CD4-positive, alpha-beta T cell treated with Interleukin-6 for 4 hours (primary cell): ENCODE measurements at places on chromosomes 5 and 9.

GRCh38 chr5:14105718-14106410 is 37.3 kb upstream of the TRIO start:
- no peak for DNase-seq

DNA sequence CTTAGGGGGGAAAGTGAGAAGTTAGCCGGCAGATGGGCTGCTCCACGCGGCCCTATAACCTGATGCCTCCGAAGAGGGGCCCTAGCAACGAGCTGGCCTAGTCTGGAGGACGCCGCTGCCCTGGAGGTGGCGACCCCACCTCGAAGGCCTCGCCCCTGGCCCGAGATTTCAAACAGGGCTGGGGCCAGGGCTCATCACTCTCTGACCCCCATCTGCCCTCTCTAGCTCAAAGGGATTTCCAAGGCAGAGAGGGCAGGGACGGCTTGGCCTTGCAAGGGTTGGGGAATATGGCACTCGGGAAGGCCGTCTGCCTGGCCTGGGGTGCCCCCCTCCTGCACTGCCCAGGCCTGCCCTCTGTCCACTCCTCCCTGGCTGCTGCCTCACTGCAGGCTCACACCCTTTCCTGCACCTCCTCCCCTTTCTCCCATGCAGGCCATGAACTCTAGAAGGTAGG is 25.5 kb upstream of the TIFAB start:
- no peak for DNase-seq

DNA sequence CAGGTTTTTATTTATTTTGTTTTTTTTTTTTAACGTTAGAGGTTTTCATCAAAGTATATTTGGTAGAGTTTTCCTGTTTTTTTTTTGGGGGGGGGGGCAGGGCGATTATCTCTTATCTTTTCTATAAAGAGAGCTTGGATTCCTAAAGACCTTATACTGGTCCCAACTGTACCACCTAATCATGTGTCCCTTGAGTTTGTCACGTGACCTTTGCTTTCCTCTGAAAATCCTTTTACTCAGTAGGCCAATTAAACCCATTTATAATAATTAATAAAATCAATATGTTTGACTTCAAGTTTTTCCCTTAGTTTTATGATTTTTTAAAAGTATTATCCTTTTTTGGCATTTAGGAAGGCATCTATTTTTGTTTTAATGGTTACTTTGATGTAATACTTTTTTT is 286.4 kb downstream of the AOPEP start:
- no peak for DNase-seq

DNA sequence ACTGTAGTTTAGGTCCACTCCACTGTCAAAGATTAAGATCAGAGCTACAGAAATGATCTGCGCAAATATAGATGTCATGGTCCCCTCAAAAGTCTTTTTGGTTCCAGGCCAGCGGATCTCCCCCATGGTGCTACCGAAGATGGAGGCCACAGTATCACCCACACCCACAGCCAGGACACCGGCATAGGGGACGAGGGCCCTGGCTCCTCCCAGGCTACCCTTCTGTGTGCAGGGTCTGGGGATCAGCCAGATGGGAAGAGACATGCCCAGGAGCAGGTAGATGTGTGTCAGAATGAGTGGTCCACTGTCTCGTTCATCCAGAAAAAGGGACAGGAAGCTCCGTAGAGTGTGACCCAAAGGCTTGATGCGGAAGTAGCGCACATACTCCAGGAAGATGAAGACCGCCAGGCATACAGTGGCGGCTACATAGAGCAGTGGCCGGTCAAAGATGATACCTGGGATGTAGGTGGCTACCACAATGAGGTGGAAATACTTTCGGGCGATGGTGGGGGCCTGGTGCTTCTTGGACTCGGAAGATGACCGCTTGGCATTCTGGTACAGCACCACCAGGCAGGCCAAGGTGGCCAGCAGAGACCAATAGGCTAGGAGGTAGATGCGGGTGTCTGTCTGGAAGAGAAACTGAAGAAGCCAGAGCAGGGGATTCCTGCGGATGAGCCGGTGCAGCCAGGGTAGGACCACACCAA is 1.5 kb downstream of the DOLK start:
- DNase-seq, result no peak

DNA sequence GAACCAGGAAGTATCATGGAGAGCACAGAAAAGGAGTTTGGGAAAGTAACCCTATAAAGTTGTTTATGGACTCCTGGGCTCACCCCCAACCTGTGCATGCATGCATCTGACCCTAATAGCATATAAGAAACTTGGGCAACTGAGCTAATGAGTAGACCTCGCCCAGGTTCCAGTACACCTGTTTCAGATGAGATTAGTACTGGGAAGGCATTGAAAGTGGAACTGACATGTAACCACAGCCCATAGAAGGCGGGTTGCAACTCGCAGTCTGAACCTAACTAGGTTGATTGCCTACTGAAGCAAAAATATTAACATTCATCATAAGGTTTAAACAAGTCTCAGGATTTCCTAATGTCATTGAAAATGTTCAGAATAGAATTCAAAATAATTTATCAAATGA is 87.0 kb downstream of the WNK2 start:
- no peak for DNase-seq

DNA sequence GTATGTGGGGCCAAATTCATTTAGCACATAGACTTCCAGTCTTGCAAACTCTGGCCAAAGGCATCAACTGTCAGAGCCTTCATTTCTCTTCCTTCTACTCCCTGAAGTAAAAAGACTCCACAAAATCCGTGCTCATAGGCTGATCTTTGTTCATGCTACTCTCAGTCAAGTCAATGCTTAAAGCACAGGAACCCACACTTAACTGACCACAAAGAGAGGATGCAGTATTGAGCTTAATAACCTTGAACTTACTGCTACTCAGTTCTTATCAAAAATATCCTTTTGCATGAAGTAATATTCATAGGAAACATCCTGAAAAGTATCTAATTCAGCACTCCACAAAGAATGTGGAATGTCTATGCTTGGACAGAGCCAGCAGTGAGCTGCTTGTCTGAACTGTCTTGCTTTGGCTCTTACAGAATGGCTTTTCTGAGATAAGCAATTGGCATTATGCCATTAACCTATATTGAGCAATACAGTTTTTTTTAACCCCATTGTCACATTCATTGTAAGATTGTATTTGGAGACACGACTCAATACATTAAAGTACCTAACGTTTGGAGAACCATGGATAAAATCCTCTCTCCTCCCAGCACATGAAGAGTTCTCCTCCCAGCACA is 21.7 kb downstream of the LPAR1 start:
- DNase-seq, result no peak

DNA sequence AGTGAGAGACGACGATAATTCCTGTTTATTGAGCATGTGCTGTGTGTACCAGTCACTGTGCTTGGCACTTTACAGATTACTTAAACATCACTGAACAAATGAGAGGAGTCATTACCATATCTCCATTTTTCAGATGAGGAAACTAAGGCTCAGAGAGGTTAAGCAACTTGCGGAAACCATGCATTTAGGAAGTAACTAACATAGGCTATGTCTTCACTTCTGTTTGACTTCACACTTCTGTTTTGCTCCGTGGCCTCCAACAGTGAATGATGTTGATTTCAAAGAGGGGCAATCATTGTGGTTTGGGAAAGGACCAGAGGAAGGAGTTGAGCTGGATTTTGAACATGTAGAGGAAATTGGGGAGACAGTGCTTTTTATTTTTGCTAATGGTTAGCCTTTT is 16.7 kb downstream of the GCNT1 start:
- DNase-seq, result no peak
